ENCODE measurements at places on chromosomes 7 and 10. TPM values are rescaled to one million over a fixed set of nuclear protein-coding genes. Genes with fewer than 3 reads are reported as not detected.
A peak's percentile ranks its signal among the peaks of the same experiment; 100 is the strongest.

DNA sequence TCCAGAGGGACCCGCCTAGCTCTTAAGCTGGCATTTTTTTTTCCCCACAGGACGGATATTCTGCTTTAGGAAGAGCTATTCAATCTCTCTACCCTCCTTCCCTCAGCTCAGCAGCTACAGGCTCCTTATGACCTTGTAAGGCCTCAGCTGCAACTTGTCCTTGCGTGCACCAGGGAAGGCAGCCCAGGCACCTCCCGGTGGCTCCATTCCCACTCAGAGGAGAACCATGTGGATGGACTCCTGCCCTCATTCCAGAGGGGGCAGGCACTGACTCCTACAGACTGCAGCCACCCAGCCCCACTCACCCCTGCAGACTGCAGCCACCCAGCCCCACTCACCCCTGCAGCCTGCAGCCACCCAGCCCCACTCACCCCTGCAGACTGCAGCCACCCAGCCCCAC lies 73.7 kb downstream of the ITIH5 start:
- no peaks in the 10 kb centered on the region for H3K4me1 ChIP-seq
- no peak overlapping the region for H3K27ac ChIP-seq
- H3K27me3 ChIP-seq: no peaks in the 10 kb centered on the region
- H3K36me3 ChIP-seq: no peaks in the 10 kb centered on the region
- no peak for DNase-seq

DNA sequence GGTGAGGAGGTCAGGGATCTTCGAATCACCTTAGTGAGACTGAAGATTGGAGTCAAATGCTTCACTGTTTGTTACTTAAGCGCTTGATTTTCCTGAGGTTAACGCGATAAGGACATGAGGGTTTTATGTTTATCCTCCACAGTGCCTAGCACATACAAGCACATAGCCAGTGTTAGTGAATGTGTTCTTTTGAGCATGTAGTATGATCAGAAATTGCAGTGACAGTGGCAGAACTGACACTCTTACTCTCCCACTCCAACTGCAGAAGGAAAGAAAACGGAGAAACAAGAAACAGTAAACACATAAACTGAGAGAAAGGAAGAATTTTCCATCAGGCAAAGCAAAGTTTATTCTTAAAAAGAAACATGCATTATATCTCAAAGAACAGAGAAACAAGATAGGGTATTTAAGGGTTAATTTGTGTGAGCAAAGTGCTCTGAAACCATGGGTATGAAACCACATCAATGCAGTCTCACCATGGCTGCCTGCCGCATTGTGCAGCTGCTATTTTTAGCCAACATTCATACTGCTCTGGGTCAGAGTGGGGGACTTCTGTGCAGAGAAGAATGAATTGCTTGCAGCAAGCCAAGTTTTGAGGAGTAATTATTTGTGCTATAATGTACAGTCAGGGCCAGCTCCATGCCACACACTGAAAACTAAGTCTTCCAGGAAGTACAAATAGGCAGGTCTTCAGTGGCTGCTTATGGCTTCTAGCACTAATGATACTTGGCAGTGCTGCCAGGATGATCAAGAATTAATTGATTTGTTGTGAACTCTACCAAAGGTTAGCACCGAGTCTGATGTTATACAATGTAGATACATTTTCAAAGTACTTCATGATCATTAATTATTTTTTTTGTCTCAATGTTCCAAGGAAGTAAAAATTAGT lies 152.0 kb downstream of the MACC1 start:
- no peak overlapping the region for H3K27ac ChIP-seq
- no peaks in the 10 kb centered on the region for H3K4me1 ChIP-seq
- no peak overlapping the region for H3K4me3 ChIP-seq
- H3K27me3 ChIP-seq: no peaks in the 10 kb centered on the region
- H3K36me3 ChIP-seq: no peaks in the 10 kb centered on the region

The PDZD7 gene
- total RNA-seq: 0.35 TPM

DNA sequence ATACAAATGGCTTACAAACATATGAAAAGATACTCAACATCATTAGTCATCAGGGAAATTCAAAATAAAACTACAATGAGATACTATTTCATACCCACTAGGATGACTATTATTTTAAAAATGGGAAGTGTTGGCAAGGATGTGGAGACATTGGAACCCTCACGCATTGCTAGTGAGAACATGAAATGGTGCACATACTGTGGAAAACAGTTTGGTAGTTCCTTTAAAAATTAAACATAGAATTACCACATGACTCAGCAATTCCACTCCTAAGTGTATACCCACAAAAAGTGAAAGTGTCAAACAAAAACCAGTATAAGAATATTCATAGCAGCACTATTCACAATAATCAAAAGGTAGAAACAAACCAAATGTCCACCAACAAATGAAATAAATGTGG lies 48.5 kb upstream of the SHTN1 start:
- H3K4me3 ChIP-seq: no peak overlapping the region
- no peaks in the 10 kb centered on the region for H3K36me3 ChIP-seq
- no peak for DNase-seq
- no peaks in the 10 kb centered on the region for H3K4me1 ChIP-seq
- no peak overlapping the region for H3K27ac ChIP-seq

GRCh38 chr10:104353325-104354048 lies at the start of gene CFAP58:
TSS of gene CFAP58 (plus strand) at chr10:104353833. CDS start at chr10:104353898, 65 bp downstream.
- no peak within 1 kb of the TSS for H3K27ac ChIP-seq
- no peaks in the 10 kb centered on the region for H3K36me3 ChIP-seq
- peak; percentile 96 for DNase-seq
- H3K4me3 ChIP-seq: peak within 1 kb of the TSS; percentile 23
- H3K4me1 ChIP-seq: peaks cover 32% of the 10 kb centered on the region

DNA sequence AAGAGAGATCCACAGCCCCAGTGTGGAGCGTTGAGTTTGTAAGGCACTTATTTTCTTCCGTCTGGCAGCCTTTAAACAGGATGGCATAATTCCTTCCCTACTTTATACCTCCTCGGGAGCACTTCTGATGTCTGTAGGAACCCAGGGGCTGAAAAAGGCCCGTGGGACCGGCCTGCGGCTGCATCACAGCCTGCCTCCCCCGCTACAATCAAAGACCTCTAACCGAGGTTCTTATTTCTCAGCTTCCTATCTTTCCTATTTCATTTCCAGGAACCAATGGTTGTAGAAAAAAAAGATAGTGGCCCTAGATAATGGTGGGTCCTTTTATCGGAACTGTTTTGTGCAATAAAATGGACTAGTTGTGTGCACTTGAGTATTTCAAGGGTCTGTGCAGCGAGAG lies 4.1 kb upstream of the CTBP2 start:
- peaks cover 3% of the 10 kb centered on the region for H3K27me3 ChIP-seq
- no peak overlapping the region for H3K4me3 ChIP-seq
- DNase-seq: no peak
- H3K4me1 ChIP-seq: peaks cover 6% of the 10 kb centered on the region
- H3K36me3 ChIP-seq: no peaks in the 10 kb centered on the region

GRCh38 chr7:134879815-134880475 lies 100.5 kb downstream of the CALD1 start:
- H3K4me3 ChIP-seq: no peak overlapping the region
- H3K27me3 ChIP-seq: no peaks in the 10 kb centered on the region
- DNase-seq: no peak

The PRRT4 gene
- total RNA-seq: not detected

GRCh38 chr7:137040745-137041144 lies 172.3 kb downstream of the CHRM2 start:
- no peak overlapping the region for H3K27ac ChIP-seq
- no peak for DNase-seq
- no peaks in the 10 kb centered on the region for H3K36me3 ChIP-seq
- H3K27me3 ChIP-seq: no peaks in the 10 kb centered on the region
- H3K4me3 ChIP-seq: no peak overlapping the region

- peaks cover 14% of the 10 kb centered on the region for H3K27me3 ChIP-seq
- H3K27ac ChIP-seq: no peak overlapping the region
- H3K36me3 ChIP-seq: no peaks in the 10 kb centered on the region
Measured at GRCh38 chr7:73606801-73607691, 17.3 kb downstream of the MLXIPL start.

DNA sequence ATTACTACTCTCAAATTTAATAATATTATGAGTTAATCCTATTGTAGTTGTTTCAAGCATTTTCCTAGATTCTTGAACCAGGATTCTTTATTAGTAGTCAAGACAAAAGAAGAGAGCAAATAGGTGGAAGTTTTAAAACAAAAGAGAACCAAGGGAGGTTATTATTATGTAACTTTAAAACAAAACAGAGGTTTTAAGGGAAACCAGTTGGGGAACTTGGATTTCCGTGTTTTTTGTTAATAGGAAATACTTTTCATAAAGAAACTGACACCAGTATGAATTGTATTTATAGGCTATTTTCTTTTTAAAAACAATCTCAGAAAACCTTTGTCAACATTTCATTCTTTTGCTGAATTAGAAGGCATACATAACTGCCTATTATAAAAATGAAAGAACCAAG lies 183.9 kb downstream of the WNT2 start:
- H3K4me1 ChIP-seq: no peaks in the 10 kb centered on the region
- H3K27me3 ChIP-seq: no peaks in the 10 kb centered on the region
- no peaks in the 10 kb centered on the region for H3K36me3 ChIP-seq
- no peak for DNase-seq
- no peak overlapping the region for H3K4me3 ChIP-seq
